HFFc6 (cell line): ENCODE measurements at places on chromosomes 11 and 22. TPM values are rescaled to one million over a fixed set of nuclear protein-coding genes. Genes with fewer than 3 reads are reported as not detected.

DNA sequence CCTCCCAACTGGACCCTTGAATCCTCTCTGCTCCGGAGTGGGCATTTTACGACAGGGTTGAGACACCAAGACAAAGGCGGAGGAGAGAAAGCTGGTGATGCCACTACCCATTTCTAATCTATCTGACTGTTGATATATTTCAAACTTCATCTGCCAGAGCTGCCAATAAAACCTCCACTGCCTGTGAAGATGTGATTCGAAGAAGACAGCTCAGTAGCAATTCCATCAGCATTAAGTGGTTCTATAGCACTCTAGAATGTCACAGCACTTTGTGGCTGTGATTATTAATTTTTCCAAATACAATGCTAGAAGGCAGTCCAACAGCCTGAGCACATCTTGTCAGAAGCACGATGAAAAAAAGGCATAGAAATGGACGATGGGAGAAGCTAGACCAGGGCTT lies 282.8 kb downstream of the OPCML start:
- H3K4me3 ChIP-seq, result no peak overlapping the region
- DNase-seq, result no peak
- H3K27ac ChIP-seq, result no peak overlapping the region
- no peaks in the 10 kb centered on the region for H3K4me1 ChIP-seq
- H3K36me3 ChIP-seq, result no peaks in the 10 kb centered on the region; the same call in 1 of the 2 replicates

GRCh38 chr11:119700030-119700429 lies 29.0 kb downstream of the NECTIN1 start:
- peaks cover 6% of the 10 kb centered on the region; the same call in 1 of the 2 replicates for H3K27me3 ChIP-seq
- DNase-seq, result no peak
- no peak overlapping the region for H3K4me3 ChIP-seq
- no peaks in the 10 kb centered on the region for H3K36me3 ChIP-seq
- H3K27ac ChIP-seq, result no peak overlapping the region
- peaks cover 33% of the 10 kb centered on the region for H3K4me1 ChIP-seq

GRCh38 chr11:64835616-64836447 lies 8.6 kb downstream of the CDC42BPG start:
- DNase-seq, result no peak
- H3K4me1 ChIP-seq, result peaks cover 6% of the 10 kb centered on the region; the same call in 1 of the 2 replicates
- H3K27me3 ChIP-seq, result peaks cover under 1% of the 10 kb centered on the region; the same call in 1 of the 2 replicates
- H3K4me3 ChIP-seq, result no peak overlapping the region

DNA sequence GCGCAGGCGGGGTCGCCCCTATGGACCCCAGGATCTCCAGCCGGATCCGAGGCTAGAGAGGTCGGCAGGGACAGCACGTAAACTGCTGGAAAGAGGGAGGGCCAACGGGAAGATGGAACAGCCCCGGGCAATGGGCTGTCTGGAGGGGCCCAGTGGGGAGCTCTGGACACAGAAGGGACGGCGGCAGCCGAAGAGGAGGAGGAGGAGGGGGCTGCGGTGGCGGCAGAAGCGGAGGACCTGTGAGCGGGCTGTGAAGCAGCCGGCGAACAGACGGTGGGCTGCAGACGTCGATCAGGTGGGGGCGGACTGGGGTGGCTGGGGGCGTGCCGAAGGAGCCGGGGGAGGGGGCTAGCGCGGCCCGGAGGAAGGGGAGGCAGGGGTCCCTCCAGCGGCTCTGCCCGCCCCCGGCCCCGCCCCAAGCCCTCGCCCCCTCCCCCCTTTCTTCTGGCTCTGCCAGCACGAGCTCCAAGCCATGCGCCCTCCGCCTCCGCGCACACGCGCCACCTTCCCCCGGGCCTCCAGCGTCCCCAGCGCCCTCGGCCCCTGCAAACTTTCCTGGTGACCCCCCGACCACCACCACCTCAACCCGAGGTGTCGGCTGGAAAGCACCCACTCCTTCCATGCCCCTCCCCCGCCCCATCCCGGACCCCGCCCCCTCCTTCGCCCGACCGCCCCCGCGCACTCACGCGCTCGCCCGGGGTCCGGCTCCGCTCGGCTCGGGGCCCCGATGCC lies 432 bp downstream of the TNKS1BP1 start:
- peaks cover 62% of the 10 kb centered on the region for H3K4me1 ChIP-seq
- peaks cover 5% of the 10 kb centered on the region; the same call in 1 of the 2 replicates for H3K27me3 ChIP-seq
- peaks cover 35% of the 10 kb centered on the region for H3K36me3 ChIP-seq
- peak overlapping the region; percentile 93 for H3K4me3 ChIP-seq
- no peak for DNase-seq
- H3K27ac ChIP-seq, result peak overlapping the region; percentile 97

Gene LTBP3
- total RNA-seq, result 64.0 to 76.2 TPM (median 72.0 TPM) in 3 replicates

Gene ILK
- total RNA-seq, result 196 and 215 TPM in 2 replicates

Gene C11orf91
- 0.37 to 0.59 TPM (median 0.51 TPM) in 3 replicates for total RNA-seq

Gene GGTLC3
- total RNA-seq, result not detected in 3 replicates

Gene NLRP14
- not detected in 3 replicates for total RNA-seq

Gene PHLDA2
- total RNA-seq, result 96.1 to 134 TPM (median 121 TPM) in 3 replicates

DNA sequence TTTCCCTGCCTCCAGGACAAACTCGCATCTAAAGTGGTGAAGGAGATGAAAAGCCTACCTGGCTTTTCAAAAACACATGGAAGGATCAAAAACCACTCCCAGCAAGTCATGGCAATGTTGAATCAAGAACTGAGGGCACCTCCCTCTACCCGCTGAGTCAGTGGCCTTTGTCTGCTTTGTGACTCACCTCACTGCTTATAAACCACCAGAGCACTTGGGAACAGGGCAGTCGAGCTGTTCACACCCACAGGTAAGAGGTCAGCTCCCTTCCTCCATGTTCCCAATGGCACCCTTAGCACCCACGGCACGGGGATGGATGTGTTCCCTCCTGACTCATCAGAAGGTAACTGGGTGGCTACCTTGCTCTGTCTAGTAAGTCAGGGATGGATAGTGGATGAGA lies 21.7 kb downstream of the TENM4 start:
- H3K4me3 ChIP-seq, result peak overlapping the region; percentile 36; the same call in 1 of the 2 replicates
- peak overlapping the region; percentile 83 for H3K27ac ChIP-seq
- peaks cover 17% of the 10 kb centered on the region for H3K36me3 ChIP-seq
- H3K27me3 ChIP-seq, result no peaks in the 10 kb centered on the region

- H3K4me1 ChIP-seq, result no peaks in the 10 kb centered on the region
- H3K4me3 ChIP-seq, result no peak overlapping the region
- H3K27me3 ChIP-seq, result no peaks in the 10 kb centered on the region; the same call in 1 of the 2 replicates
- no peaks in the 10 kb centered on the region for H3K36me3 ChIP-seq
Measured at GRCh38 chr22:48584170-48584569, 1243.5 kb downstream of the BRD1 start.

Gene TALDO1
- total RNA-seq, result 230 to 353 TPM (median 234 TPM) in 3 replicates

DNA sequence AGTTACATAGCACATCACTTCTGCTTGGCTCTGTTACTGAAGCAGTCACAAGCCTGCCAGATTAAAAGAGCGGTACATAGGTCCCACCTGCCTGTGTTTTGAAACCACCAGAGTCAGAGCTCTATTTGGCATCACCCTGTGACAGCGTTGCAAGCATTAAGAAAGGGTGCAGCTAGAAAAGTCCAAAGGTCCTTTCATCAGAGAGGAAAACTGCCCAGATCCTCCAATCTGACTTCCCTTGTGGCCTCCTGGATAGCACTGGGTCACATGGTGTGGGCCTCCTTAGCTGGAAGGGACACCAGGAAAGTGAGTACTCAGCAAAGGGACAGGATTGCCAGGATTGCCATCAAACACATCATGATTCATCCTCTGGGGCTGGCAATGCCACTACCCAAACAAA lies 22.9 kb downstream of the STX3 start:
- H3K27me3 ChIP-seq, result no peaks in the 10 kb centered on the region
- no peak for DNase-seq
- H3K4me3 ChIP-seq, result no peak overlapping the region
- H3K4me1 ChIP-seq, result peaks cover 29% of the 10 kb centered on the region

- no peaks in the 10 kb centered on the region; the same call in 1 of the 2 replicates for H3K4me1 ChIP-seq
- no peak overlapping the region for H3K27ac ChIP-seq
- H3K4me3 ChIP-seq, result no peak overlapping the region
Measured at GRCh38 chr11:36195496-36196354, 93.5 kb downstream of the COMMD9 start.

DNA sequence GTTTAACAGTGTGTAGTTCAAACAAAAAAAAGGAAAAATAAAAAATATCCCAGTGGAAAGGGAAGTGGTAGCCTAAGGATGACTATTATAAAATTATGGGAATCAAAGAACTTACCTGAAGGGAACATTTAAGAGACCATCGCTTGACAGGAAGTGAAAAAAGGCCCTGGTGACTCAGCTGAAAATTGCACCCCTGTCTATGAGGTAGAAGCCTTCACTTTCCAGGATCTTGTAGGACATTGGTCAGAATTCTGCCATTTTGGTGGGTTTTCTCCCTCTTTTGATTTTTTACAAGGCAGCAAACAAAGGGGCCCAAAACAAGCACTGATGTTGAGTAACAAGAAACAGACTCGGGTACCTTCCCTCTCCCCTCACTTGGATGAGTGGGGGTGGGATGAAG lies 15.6 kb downstream of the DDX17 start:
- no peak overlapping the region for H3K4me3 ChIP-seq
- peak overlapping the region; percentile 75 for H3K27ac ChIP-seq
- peaks cover 59% of the 10 kb centered on the region for H3K4me1 ChIP-seq
- no peaks in the 10 kb centered on the region for H3K27me3 ChIP-seq
- peaks cover 71% of the 10 kb centered on the region for H3K36me3 ChIP-seq
